Spleen (tissue), 13 donors: ENCODE measurements at places on chromosomes 2 and 18. TPM values are rescaled to one million over a fixed set of nuclear protein-coding genes. Genes with fewer than 3 reads are reported as not detected.

DNA sequence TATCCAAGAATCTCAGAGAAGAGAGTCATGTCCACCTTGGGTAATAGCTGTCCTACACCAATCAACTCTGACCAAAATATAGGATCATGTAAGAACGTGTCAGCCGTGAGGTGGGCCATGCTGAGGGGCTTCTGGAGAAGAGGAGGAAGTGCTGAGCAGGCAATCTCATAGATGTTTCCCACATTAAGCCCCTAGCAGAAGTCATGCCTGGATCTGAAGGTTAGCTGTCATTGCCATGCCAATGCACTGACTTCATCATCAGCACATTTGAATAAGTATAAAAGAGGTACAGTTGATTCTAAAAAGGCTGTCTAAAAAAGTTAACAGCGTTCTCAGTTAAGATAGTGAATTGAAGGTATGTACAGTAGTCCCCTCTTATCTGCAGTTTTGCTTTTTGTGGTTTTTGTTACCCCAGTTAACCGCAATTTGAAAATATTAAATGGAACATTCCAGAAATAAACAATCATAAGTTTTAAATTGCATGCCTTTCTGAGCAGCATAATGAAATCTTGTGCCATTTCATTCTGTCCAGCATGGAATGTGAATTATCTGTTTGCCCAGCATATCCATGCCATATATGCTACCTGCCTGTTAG lies 67.2 kb upstream of the TMEM17 start:
- no peak for DNase-seq

DNA sequence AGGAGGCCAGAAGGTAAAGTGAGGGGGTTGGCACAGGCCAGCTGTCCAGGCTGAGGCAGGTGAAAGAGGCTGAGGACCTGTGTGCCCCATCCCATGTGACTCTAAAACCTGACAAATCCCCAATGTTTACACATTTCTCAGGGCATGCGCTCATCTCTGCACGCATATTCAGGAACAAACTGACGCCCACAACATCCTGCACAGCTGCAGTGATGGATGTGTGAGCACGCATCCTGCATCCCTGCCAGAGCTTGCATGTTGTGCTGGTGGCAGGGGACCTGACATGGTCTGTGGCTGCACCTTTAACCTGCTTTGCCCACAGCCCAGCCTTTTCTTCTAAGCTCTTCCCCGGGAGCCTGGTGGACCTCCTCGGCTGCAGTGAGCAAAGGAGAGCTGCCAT lies 83.1 kb downstream of the FBXO15 start:
- DNase-seq = peak; percentile 78

- DNase-seq = no peak
Observed at GRCh38 chr2:56918790-56919189, 735.0 kb downstream of the CCDC85A start.

DNA sequence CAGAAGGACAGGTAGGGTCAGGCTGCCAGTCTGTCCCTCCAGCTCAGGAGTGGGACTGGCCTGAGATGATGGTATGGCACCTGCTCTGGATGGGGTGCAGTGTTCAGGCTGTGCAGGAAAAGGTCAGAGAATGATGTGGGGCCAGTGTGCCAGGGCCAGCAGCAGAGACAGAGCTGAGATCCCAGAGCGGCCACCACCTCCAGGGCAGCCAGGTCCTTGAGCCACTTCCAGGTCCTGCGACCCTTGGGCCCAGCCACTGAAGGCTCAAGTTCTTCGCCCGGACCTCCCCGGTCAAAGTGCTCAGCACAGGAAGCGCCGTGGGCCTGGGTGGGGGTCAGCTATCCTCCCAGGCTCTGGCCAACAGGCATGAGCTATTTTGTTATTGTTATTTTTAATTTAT lies 12.1 kb upstream of the ARMC9 start:
- no peak for DNase-seq

DNA sequence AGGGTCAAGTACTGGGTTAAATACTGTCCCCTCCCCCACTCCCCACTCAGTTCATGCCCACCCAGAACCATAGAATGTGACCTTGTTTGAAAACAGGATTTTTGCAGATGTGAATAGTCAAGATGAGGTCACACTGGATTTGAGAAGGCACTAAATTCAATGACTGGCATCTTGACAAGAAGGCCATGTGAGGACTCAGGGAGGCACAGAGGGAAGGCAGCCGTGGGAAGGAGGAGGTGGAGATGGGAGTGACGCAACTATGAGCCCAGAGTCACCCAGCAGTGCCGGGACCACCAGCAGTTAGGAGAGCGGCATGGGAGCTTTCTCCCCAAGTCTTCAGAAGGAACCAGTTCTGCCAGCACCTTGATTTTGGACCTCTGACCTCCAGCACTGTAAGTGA lies 257.3 kb downstream of the BCL2 start:
- DNase-seq = no peak

DNA sequence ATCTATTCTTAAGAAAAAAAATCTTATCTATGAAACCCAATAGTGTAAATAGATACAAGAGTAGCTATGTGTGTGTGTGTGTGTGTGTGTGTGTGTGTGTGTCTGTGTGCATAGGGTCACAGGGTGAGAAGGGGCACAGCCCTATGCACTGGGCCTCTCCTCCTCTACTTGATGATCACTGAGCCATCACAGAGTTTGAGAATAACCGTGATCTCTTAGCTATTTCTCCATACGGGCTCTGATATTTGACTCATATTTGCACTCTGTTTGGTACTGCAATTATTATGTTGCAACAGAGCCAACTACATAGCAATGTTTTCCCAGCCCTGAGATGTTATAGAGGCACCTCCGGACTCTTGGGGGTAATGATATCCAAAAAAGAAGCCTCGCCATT lies 28.8 kb upstream of the SLC40A1 start:
- no peak for DNase-seq

DNA sequence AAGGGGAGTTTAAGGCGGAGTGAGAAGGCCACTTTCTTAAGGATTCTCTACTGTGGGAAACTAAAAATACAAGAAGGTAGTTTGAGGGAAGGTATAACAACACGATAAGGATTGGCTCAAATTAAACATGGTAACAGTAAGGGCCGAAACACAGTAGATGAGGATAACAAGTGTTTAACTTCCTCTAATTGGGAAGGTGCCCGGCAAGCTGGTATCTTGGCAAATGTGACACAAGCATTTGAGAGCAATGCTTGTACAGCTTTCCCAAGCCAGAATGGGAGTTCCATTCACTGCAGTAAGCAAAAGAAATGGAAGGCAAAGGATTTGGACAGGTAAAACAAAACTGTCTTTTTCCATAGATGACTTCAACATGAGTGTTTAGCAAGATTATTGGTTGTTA lies 19.8 kb downstream of the USP40 start:
- no peak for DNase-seq

- DNase-seq = no peak
Observed at GRCh38 chr2:102126169-102126568, 16.4 kb upstream of the IL1R1 start.

GRCh38 chr2:121890041-121890440 lies 134.6 kb downstream of the TSN start:
- DNase-seq = no peak

DNA sequence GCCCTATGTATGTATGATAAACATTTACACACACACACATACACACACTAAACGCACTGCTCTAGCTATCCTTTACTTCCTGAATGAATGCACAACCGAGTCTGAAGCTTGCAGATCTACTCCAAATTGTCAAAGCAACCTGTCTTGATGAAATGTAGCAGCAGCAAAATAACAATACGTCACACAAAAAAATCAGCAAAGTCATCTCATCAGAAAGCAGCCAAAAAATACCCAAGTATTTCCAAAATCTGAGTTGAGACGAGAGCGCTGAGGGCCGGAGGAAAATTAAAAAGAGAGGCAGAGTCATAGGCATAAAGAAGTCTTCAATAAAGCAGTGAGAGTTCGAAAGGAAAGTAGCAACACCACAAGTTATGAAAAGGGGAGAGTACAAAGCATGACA lies 67.7 kb downstream of the ZNF521 start:
- DNase-seq = no peak

DNA sequence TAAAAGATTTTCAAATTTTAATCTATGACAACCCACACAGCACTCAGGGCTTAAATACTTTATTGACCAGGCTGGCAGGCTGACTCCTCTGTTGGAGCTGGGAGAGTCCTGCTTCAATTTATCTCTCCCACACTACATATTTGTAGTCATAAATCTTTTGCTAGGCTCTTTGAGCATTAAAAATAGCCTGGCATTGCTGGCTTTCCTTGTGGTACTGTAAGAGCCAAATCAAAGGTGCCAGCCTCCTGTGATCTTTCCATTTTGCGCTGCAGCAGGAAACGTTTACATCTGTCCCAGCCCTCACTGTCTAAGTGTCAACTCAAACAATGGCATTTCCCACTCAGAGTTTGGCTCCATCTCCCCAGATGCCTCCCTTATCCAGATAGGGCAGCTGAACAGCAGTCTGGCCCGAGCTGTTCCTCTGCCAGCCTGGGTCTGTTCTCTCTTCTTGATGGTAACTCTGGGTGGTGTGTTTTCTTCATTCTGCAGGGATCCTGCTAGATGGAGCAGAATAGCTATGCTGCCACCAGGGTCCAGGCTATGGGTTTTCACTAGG lies 62.1 kb downstream of the LRRTM1 start:
- DNase-seq = no peak

DNA sequence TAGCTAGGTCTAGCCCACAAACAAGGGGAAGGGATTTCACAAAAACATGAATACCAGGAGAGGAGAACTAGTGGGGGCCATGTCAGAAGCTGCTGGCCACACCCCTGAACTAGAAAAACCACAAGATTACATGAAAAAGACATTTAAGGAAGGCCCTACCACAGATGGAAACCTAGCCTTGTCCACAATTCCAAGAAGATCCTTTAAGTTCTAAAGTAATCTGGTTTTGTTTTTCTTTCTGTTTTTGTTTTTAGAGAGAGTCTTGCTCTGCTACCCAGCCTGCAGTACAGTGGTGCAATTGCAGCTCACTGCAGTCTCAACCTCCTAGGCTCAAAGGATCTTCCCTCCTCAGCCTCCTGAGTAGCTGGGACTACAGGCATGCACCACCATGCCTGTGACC lies 34.2 kb upstream of the CAB39 start:
- no peak for DNase-seq

GRCh38 chr2:14975381-14975780 lies 342.9 kb downstream of the LRATD1 start:
- DNase-seq = no peak

DNA sequence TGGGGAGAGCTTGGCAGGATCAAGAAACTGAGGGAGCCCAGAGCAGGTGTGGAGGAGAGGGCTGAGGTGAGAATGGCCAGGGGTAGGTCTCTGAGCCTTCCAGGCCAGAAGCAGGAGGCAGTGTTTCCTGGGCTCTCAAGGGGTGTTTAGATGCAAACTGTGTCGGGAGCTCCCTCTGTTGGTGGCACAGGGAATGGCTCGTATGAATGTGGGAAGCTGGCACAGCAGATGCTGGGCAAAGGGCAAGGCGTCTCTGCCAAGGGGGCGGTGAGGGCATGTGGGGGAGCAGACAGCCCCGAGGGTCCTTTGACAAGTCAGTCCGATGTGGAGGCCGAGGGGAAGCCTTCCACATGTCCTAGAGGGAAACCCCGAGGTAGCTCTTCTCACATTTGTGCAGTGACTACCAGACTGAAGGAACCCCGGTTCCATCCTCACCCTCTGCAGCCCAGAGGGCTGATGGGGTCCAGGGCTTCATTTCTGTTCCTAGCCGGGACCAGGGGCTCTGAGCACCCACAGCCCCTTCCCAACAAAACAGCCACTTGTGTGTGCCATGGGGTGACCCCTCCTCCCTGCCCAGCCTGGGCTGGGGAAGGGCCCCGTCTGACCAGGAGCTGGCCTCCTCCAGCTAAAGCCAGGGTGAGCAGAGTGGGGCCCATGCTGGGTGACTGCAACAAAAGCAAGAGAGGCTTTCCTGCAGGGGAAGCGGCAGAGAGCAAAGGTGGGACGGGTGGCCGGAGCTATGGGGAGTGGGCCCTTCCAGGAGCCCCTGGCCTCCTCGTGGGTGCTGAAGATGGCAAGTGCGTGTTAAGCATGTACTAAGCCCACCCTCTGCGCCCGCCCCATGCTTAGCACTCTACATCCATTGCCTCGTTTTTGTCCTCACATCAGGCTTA lies 103.4 kb downstream of the SEPTIN10 start:
- DNase-seq = peak; percentile 89

- DNase-seq = no peak
Observed at GRCh38 chr2:8394131-8394530, 287.7 kb upstream of the ID2 start.

GRCh38 chr2:165549619-165550018 lies 80.1 kb downstream of the CSRNP3 start:
- DNase-seq = no peak

GRCh38 chr2:241609859-241610793 lies 26.8 kb downstream of the THAP4 start:
- DNase-seq = peak; percentile 96

- DNase-seq = no peak
Observed at GRCh38 chr2:75788154-75788553, 77.4 kb upstream of the GCFC2 start.

DNA sequence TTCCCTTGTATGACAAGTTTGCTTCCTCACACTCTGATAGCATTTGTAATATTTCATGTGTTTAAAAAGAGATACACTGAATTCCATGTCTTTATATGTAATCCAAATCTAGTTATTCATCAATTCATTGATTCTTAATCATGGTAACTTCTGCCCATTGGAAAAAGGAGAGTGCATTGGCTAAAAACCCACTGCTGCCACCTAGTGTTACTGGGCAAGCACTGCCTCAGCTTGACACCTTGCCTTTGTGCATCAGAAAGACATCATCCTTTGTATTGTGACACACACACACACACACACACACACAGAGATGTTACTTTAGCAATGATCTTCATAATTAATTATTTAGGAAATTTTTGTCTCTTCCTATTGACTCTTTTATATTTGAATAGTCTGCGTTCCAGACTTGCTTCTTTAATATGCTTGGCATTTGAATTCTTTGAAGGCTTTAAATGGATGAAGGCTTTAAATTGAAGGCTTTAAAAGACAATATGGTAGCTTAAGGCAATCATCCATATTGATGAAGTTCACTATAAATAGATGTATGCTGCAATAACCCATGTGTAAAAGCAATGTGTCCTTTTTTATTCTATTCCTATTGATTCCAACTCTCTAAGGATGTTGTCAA lies 414.2 kb upstream of the CHST9 start:
- no peak for DNase-seq

GRCh38 chr2:230737791-230738226 lies 25.2 kb downstream of the CAB39 start:
- no peak for DNase-seq

DNA sequence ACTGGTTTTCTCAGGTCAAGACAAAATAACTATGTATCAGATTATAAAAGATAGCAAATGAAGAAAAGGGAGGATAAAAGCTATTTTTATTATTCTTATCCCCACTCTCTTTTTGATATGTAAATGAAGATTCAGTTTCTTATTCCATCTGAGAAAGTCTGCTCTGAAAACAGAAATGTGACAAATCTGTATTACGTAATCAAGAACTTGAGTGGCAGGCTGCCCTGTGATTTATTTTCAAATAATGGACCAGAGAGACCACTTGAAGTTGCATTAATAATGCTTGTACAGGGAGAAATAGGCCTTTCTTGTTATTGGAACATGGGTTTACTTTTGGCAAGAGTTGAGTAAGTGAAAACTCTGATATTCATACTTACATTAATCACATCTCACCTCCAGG lies 727.4 kb downstream of the DPP10 start:
- DNase-seq = no peak

The FOXD4L1 gene
- polyA plus RNA-seq = 0.13 TPM

The PJVK gene
- 8.2 TPM for polyA plus RNA-seq

The DPP4 gene
- 1.3 TPM for polyA plus RNA-seq

The PECR gene
- 5.0 TPM for polyA plus RNA-seq

The FAP gene
- polyA plus RNA-seq = 1.5 TPM

The SIX3 gene
- polyA plus RNA-seq = not detected

The SNRPD1 gene
- polyA plus RNA-seq = 33.1 TPM
